CD4-positive, alpha-beta T cell treated with Interleukin-6 at 100 ng/mL for 8 hours (primary cell): ENCODE measurements at places on chromosomes 5 and 9.
A peak's percentile ranks its signal among the peaks of the same experiment; 100 is the strongest.

DNA sequence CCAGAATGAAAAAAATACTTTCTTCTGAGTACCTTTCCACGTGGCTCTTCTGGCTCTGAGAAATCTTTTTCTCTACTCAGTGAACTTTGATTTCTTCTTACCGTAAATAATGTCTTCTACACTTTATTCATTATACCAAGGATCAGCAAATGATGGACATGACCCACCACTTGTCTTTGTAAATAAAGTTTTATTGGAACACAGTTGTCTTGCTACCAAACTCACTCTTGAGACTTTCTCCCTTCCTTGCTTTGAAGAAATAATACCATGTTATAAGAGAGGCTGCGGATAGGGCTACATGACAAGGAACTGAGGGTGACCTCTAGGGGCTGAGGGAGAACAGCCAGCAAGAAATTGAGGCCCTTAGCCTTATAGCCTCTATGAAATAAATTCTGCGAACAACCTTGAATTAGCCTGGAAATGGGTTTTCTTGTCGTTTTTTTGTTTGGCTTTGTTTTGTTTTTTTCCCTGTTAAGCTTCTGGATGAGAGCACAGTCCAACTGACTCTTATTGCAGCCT lies 212.5 kb downstream of the COMMD10 start:
- DNase-seq, result no peak

GRCh38 chr5:8695902-8696845 lies 827.2 kb downstream of the MTRR start:
- no peak for DNase-seq

- no peak for DNase-seq
Observed at GRCh38 chr9:89116064-89116804, 62.4 kb downstream of the SHC3 start.

DNA sequence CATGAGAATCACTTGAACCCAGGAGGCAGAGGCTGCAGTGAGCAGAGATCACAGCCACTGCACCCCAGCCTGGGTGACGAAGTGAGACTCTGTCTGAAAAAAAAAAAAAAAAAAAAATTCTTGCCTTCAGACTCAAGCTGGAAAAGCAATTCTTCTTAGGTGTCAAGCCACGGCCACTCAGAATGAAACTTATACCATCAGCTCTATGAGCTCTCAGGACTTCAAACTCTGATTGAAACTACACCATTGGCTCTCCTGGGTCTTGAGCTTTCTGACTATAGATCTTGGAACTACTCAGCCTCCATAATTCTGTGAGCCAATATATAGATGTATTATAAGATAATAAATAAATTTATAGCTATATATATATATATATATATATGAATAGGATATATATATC lies 12.9 kb upstream of the FGF10 start:
- DNase-seq, result no peak

GRCh38 chr5:132049559-132049958 lies 10.9 kb upstream of the IL3 start:
- no peak for DNase-seq

DNA sequence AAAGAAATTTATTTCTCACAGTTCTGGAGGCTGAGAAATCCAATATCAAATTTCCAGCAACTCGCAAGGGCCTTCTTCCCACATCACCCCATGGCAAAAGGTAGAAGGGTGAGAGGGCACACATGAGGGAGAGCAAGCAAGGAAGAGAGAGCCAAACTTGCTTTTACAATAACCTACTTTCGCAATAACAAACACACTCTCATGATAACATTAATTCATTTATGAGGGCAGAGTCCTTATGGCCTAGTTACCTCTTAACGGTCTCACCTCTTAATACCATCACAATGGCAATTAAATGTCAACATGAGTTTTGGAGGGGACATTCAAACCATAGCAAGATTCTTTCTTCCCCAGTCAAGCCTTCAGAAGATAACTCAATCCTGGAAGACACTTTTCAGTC lies 11.6 kb upstream of the HRH2 start:
- no peak for DNase-seq

DNA sequence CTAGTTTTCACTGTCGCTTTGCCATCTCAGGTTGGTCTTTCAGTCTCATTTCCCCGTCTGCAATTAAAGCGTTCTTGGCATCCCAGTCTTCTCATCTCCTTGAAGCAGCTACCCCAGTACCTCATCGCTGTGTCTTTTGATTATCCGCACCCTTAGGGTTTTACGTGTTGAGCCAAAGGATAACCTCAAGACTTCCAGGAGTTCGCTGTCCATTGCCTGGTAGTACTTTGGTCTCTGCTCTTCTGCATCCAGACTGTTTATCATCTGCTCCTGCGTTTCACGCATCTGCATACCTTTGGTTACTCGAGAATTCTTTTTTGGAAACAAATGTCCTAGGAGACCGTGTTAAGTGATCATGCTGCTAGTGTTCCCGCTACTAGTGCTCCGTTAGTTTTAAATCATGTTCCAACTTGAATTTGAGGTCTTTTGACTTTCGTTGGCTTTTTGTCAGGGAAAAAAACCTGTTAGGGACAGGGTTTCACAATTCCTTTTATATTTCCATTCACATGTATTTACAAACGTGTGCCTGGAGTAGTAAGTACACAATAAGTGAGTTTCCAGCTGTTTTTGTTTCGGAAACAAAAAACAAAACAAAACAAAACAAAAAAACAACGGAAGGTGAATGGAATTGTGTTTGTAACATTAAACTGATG lies 888 bp downstream of the RABGAP1 start:
- DNase-seq, result no peak

DNA sequence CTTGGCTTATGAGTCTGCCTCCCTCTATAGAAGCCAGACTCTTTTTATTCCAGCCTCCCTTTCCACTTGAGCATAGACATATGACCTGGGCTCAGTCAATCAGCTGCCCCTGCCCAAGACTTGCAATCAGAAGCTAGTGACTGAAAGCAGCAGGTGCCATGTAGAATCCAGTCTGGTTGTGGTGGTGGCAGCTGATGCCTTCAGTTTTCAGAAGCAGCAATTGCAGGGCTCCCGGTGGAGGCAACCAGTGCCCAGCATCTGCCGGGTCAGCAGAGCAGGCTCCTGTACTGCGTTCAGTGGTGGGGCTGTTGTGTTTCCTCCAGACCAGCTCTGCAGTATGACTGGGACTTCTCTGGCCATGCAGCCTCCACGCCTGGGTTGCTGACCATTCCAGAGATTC lies 53.9 kb upstream of the PALM2AKAP2 start:
- no peak for DNase-seq

GRCh38 chr5:9284781-9285307 lies 261.0 kb downstream of the SEMA5A start:
- DNase-seq, result no peak

DNA sequence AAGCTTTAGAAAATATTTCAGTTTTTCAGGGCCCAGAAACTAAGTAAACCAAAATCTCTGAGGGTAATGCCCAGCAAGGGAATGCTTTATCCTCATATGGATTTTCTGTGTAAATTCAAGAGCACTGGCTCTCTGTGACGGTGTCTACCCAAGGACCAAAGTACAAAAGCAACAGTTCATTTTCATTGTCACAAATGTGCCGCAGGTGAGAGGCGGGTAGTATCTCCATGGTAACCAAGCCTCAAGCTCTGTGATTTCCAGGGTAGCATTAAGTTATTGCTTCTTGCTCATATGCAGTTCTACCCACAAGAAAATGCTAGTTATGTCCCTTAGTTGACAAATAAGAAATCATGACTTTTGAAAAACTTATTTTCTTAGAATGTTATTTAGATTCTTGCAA lies 164.3 kb downstream of the MTRR start:
- DNase-seq, result no peak

DNA sequence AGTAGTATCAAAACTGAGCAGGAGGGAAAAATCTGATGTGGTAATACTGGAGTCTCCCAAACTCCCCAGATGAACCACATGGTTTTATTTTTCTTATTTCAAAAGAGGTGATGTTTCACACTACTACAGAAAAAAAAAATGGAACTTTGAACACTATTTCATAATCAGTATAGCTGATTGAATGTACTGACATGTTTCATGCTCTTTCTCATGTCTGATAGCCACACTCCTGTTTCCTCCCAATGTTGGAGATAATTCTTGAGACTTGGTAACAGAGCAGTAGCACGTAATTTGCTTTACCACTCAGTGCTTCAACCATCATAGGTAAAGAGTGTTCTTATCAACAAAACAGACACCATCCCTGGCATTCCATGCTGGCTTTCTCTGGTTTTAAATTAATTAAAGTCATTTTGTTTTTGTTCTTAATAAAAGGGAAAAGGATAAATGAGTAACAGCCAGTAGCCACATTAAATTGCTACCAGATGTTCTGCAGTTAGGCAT lies 85.2 kb downstream of the MUSK start:
- DNase-seq, result no peak

DNA sequence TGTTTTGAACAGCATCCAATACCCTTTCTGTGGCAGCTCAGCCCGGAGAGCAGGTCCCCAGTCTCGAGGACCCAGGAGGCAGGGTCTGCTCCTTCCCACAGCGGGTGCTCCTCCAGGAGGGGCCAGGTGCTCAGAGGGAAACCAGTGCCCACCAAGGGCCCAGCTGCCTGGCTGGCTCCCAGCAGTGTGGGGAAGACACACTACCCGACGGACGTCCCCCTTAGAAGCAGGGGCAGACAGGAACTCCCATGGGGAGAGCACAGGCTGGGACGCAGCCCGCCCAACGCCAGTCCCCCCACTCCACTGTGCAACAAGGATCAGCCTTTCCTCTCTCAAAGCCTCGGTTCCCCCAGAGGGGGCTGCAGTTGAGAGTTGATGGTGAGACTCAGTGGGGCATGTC lies 57.6 kb downstream of the ADAMTS2 start:
- DNase-seq, result no peak

- no peak for DNase-seq
Observed at GRCh38 chr5:159096243-159096923, 3.3 kb downstream of the EBF1 start.

DNA sequence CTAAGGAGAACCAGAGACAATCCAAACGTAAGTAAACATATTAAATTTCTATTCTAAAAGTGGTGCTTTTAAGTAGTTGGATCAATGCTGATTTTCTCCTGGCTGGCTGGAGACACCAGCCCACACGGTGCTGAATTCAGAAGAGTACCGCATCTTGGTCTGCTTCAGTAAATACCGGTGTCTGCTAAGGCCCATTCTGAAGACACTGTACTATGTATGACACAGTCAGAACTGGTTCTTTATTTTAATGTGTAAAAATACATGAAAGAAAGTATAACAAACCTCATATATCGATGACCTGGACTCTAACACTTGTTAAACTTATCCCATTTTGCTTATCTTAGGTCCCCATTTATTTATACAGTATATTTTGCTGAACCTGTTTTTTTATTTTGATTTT lies 32.8 kb downstream of the RAPGEF1 start:
- DNase-seq, result no peak

- DNase-seq, result peak; percentile 48
Observed at GRCh38 chr5:57494104-57495098, 11.8 kb upstream of the ACTBL2 start.

DNA sequence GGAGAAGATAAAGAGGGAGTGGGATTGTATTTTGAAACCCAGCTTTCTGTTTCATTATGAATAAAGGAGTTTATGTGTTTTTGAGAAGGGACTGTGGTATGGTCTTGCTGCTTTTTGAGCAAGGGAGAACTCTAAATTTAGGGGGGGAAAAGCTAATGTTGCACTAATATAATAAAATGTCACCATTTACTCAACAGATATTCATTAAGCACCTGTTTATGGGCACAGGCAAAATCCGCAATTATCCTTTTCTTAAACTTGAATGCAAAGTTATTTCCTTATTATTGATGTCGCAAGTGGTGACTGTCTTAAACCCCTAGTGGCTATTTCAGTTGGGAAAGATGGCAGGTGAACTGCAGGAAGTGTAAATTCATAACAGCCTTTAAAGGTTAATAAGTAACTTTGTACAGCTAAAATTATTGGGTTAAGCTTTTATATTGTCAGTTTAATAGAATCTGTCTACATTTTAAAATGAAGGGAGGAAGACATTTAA lies 1.5 kb downstream of the CDC42SE2 start:
- peak; percentile 52 for DNase-seq

DNA sequence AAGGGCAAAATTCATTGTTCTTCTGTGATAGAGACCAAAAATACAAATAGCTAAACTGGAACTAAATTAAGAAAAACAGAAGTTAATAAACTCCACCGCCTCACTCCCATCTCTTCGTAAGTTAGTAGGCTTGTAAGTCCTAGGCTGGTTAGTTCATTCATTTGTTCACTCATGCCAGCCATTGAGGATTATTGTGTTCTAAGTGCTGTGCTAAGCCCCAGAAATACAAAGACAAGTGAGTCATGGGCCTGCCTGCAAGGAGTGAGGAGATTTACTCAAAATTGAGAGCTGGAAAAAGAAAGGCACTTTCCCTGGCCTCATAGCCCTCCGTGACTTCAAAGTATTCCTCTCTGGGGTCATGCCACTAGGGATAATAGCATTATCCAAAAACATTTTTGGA lies 8.5 kb downstream of the DOCK8 start:
- DNase-seq, result no peak

- no peak for DNase-seq
Observed at GRCh38 chr5:65255294-65255693, 226.4 kb downstream of the ADAMTS6 start.

DNA sequence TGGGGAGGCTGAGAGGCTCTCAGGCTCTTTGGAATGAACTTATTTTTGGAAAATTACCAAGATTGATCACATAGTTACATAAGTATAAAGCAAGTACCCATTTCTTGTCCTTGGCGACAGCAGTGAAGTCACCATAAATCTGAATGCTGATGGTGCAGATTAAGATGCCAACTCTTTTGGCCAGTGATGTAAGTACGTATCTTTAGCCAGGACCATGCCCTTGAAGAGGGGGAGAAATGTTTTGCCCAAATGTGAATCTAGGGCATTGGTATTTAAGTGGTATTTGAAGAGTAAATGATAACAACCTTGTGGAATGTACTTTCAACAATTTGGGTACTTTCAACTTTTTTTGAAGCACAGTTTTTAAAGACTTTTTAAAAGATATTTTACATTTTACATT lies 68.2 kb upstream of the RAD23B start:
- no peak for DNase-seq

- no peak for DNase-seq
Observed at GRCh38 chr5:170832241-170832640, 29.6 kb upstream of the RANBP17 start.

GRCh38 chr9:131833083-131833482 lies 93.2 kb upstream of the RAPGEF1 start:
- no peak for DNase-seq

GRCh38 chr5:136014049-136015002 lies 14.5 kb upstream of the TGFBI start:
- DNase-seq, result no peak

GRCh38 chr9:7369384-7369821 lies 430.2 kb downstream of the DMAC1 start:
- DNase-seq, result no peak
